ENCODE measurements at places on chromosomes 6 and 20. TPM values are rescaled to one million over a fixed set of nuclear protein-coding genes. Genes with fewer than 3 reads are reported as not detected.
A peak's percentile ranks its signal among the peaks of the same experiment; 100 is the strongest.

- no peak overlapping the region for H3K27ac ChIP-seq
- no peak for DNase-seq
- no peak overlapping the region for H3K4me3 ChIP-seq
- no peaks in the 10 kb centered on the region for H3K27me3 ChIP-seq
- peaks cover 2% of the 10 kb centered on the region for H3K36me3 ChIP-seq
Measured at GRCh38 chr6:169700296-169700695, 1.5 kb downstream of the WDR27 start.

GRCh38 chr20:10542442-10542841 lies 107.3 kb downstream of the SLX4IP start:
- no peaks in the 10 kb centered on the region for H3K27me3 ChIP-seq
- no peak overlapping the region for H3K27ac ChIP-seq
- H3K36me3 ChIP-seq, result no peaks in the 10 kb centered on the region
- no peak for DNase-seq
- no peak overlapping the region for H3K4me3 ChIP-seq

DNA sequence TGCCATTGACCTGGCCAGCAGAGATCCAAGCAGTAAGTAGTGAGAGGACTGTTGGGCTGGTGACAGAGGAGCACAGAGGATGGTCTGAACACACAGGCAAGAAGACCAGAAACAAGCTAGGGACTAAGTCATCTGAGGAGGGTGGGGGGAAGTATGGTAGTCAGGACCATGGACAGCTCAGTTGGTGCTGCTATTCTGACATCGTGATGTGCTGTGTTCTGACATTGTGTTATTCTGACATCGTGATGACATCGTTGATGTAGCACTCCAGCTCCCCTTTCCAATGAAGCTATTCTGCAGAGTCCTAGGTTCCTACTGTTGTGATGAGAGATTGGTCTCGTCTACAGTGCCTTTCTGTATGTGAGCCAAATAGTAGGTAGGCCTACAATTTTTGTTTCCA lies 28.7 kb downstream of the CFAP206 start:
- H3K4me3 ChIP-seq, result no peak overlapping the region
- H3K27ac ChIP-seq, result no peak overlapping the region
- H3K4me1 ChIP-seq, result no peaks in the 10 kb centered on the region
- no peaks in the 10 kb centered on the region for H3K27me3 ChIP-seq
- no peaks in the 10 kb centered on the region for H3K36me3 ChIP-seq

GRCh38 chr6:152605941-152606340 lies 31.2 kb downstream of the SYNE1 start:
- no peaks in the 10 kb centered on the region for H3K36me3 ChIP-seq
- H3K27me3 ChIP-seq, result no peaks in the 10 kb centered on the region
- H3K4me1 ChIP-seq, result no peaks in the 10 kb centered on the region
- H3K4me3 ChIP-seq, result no peak overlapping the region

GRCh38 chr6:125077453-125077852 lies 76.1 kb upstream of the TPD52L1 start:
- no peak overlapping the region for H3K4me3 ChIP-seq
- H3K36me3 ChIP-seq, result peaks cover 11% of the 10 kb centered on the region
- H3K27me3 ChIP-seq, result no peaks in the 10 kb centered on the region

PRICKLE4 gene
- polyA plus RNA-seq, result 0.98 TPM

SCUBE3 gene
- 0.03 TPM for polyA plus RNA-seq

OR2H1 gene
- not detected for polyA plus RNA-seq

DNA sequence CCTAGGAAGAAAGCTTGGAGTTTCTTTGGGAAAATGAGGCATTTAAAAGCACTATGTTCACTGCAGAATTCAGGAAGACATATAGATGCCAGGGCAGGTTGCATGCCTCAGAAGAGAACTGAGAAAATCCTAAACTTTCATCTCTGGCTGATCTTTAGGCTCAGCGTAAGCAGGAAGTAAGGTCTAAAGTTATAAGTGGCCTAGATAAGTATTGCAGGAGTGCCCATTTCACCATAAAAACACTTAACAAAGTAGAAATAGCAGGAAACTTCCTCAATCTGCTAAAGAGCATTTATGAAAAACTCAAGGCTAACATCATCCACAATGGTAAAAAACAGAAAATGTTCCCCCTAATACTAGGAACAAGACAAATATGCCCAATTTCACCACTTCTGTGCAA lies 320.3 kb downstream of the BMP2 start:
- H3K27me3 ChIP-seq, result no peaks in the 10 kb centered on the region
- no peak overlapping the region for H3K4me3 ChIP-seq
- no peaks in the 10 kb centered on the region for H3K36me3 ChIP-seq
- no peak overlapping the region for H3K27ac ChIP-seq
- no peak for DNase-seq
- H3K4me1 ChIP-seq, result no peaks in the 10 kb centered on the region

SLPI gene
- 128 TPM for polyA plus RNA-seq

NMBR gene
- polyA plus RNA-seq, result not detected

GRCh38 chr6:71977884-71978283 lies 91.5 kb downstream of the RIMS1 start:
- H3K36me3 ChIP-seq, result no peaks in the 10 kb centered on the region
- H3K27ac ChIP-seq, result no peak overlapping the region
- H3K27me3 ChIP-seq, result no peaks in the 10 kb centered on the region
- no peaks in the 10 kb centered on the region for H3K4me1 ChIP-seq
- DNase-seq, result no peak

GRCh38 chr20:50744143-50744792 lies 12.9 kb downstream of the PARD6B start:
- no peaks in the 10 kb centered on the region for H3K36me3 ChIP-seq
- peak overlapping the region; percentile 87 for H3K27ac ChIP-seq
- DNase-seq, result no peak

DNA sequence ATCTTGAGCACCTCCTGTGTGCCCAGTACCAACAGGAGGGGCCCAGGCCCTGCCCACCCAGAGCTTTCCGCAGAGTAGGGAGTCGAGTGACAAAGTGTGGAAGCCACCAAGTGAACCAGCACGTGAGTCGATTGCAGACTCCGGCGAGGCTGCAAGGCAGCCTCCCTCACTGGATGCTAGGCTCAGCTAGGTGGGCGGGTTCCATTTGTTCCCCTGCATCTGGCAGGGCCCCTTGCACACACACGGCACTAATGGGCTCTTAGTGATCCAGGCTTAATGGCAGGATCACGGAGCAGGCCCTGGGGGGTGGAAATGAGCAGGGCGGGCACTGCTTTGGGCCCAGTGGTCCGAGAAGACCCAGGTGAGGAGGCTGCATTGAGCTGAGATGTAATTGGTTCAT lies 140.4 kb downstream of the PHACTR3 start:
- H3K36me3 ChIP-seq, result no peaks in the 10 kb centered on the region
- H3K4me1 ChIP-seq, result no peaks in the 10 kb centered on the region
- DNase-seq, result no peak
- H3K4me3 ChIP-seq, result no peak overlapping the region

VGLL2 gene
- polyA plus RNA-seq, result not detected

GRCh38 chr6:118562959-118563358 lies 14.9 kb downstream of the PLN start:
- DNase-seq, result no peak
- no peak overlapping the region for H3K27ac ChIP-seq
- no peaks in the 10 kb centered on the region for H3K27me3 ChIP-seq
- H3K4me3 ChIP-seq, result no peak overlapping the region

DNA sequence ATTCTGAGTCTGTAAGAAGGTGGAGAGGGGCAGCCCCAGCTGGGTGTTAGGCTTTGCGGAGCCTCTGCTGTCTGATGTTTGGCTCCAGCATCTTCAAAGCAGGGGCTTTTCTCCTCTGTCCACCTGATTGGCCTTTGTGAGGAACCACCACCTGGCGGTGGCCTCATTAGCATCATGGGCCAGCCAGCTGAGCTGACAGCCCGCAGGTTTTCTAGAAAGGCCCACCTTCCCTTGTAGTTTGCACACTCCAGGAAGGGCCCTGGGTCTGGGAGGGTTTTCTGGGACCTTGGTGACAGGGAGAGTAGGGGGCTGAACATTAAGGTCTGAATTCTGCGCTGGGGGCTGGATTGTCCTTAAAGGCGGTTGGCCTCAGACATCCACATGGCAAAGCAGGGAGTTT lies 11.6 kb downstream of the IGF2R start:
- H3K36me3 ChIP-seq, result no peaks in the 10 kb centered on the region
- no peak for DNase-seq
- H3K27ac ChIP-seq, result no peak overlapping the region
- no peak overlapping the region for H3K4me3 ChIP-seq
- H3K4me1 ChIP-seq, result peaks cover 8% of the 10 kb centered on the region

COL20A1 gene
- polyA plus RNA-seq, result not detected

DNA sequence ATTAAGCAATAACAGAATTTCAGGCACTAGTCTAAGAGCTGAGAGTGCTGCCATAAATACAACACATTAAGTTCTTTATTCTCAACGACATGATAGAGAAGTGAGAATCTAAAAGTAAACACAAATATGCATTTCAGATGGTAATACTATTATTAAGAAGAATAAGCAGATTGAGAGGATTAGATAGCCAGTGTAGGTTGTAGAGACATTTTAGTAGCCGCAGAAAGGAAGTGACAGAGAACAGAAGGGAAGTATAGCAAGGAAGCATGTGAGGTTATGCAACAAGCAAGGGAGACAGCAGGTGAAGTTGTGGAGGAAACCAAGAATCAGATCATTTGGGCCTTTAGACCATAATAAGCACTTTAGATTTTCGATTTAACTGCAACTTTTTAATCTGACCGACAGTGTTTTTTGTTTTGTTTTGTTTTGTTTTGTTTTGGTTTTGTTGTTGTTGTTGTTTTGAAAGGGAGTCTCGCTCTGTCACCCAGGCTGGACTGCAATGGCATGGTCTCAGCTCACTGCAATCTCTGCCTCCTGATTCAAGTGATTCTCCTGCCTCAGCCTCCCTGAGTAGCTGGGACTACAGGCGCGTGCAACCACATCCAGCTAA lies 737.0 kb upstream of the ADGRB3 start:
- no peak overlapping the region for H3K27ac ChIP-seq
- DNase-seq, result no peak
- H3K4me1 ChIP-seq, result no peaks in the 10 kb centered on the region
- H3K4me3 ChIP-seq, result no peak overlapping the region

DNA sequence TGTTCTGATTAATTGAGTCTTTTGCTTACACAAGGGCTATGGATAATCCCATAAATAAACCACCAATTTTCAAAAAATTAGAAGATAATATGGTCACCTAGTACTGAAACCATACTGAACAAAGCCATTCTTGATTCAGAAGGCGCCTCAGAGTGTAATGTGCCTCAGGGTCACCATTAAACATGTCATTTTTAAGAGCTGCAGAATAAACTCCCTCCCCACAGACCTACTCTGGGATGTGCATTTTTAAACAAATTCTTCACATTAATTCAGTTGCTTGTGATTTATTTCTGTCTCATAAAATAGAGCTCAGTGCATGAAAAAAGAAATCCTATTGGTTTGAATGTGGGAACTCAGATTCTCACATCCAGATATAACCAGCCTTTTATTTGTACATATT lies 202.1 kb upstream of the HEY2 start:
- no peaks in the 10 kb centered on the region for H3K36me3 ChIP-seq
- H3K4me3 ChIP-seq, result no peak overlapping the region
- no peak for DNase-seq
- no peaks in the 10 kb centered on the region for H3K27me3 ChIP-seq
- no peaks in the 10 kb centered on the region for H3K4me1 ChIP-seq
- H3K27ac ChIP-seq, result no peak overlapping the region

GRCh38 chr6:73242001-73242400 lies 16.7 kb upstream of the KHDC1L start:
- no peaks in the 10 kb centered on the region for H3K27me3 ChIP-seq
- no peak overlapping the region for H3K27ac ChIP-seq
- no peak for DNase-seq
- no peaks in the 10 kb centered on the region for H3K4me1 ChIP-seq
- no peak overlapping the region for H3K4me3 ChIP-seq

DNA sequence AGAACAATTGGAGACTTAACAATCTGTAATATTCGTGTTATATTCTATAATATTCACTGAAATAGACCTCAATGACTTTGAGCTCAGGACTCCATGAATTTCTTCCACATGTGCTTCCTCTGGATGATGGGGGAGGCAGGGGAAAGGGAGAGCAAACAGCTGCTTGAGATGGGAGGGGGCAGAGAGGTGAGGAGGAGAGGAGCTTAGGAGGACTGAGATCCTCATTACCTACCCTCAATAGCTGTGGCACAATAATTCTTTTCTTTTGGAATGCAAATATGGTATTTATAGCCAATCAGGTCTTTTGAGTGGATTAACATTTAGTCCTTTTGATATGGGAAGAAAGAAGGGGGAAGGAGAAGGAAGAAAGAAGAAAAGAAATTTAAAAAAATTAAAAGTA lies 64.1 kb upstream of the ZNF217 start:
- no peaks in the 10 kb centered on the region for H3K27me3 ChIP-seq
- peaks cover 12% of the 10 kb centered on the region for H3K4me1 ChIP-seq
- peak overlapping the region; percentile 28 for H3K27ac ChIP-seq
- no peak overlapping the region for H3K4me3 ChIP-seq
- no peaks in the 10 kb centered on the region for H3K36me3 ChIP-seq
- no peak for DNase-seq

DNA sequence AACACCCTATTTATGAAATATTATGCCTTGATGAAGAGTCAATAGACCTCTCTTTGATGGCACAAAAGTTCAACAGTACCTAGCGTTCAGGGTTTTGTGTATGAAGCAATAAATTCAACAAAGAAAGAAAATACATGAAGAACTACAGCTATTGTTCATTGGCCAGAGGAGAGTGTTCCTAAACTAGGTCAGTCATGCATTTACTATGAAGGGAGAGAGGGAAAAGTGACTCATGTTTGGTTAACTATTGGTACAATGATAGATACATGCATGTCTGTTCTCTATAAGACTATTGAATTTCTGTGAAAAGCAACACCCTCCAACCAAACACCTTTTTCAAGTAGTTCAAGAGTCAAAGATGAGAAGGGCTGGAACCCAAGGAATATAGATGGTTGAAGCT lies 50.7 kb downstream of the CLIC5 start:
- no peak overlapping the region for H3K4me3 ChIP-seq
- no peaks in the 10 kb centered on the region for H3K36me3 ChIP-seq
- no peak for DNase-seq
- H3K27me3 ChIP-seq, result no peaks in the 10 kb centered on the region

DNA sequence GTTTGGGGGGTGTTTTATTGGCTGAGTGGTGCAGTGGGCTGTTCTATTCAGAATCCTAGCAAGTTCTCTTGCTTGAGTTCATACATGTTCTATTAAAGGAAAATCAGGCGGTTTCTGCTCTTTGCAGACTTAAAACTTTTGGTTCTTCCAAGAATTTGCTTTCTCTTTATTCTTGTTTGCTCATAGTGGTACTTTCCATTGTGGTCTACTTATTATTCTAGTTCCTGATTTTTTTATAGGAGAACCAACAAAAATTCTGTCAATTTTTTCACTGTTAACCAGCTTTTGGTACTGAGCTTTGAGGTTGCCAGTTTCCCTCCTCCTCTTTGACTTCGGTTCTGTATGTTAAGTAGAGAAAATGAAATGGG lies 6.7 kb downstream of the AFDN start:
- peaks cover 16% of the 10 kb centered on the region for H3K4me1 ChIP-seq
- no peak for DNase-seq
- H3K27me3 ChIP-seq, result no peaks in the 10 kb centered on the region
- no peaks in the 10 kb centered on the region for H3K36me3 ChIP-seq
- peak overlapping the region; percentile 42 for H3K27ac ChIP-seq
- H3K4me3 ChIP-seq, result no peak overlapping the region

CGA gene
- polyA plus RNA-seq, result not detected

- no peak for DNase-seq
- H3K27ac ChIP-seq, result no peak overlapping the region
- no peaks in the 10 kb centered on the region for H3K36me3 ChIP-seq
Measured at GRCh38 chr6:97440590-97441176, 157.7 kb upstream of the MMS22L start.

GRCh38 chr6:21455071-21455470 lies 138.5 kb upstream of the SOX4 start:
- no peaks in the 10 kb centered on the region for H3K27me3 ChIP-seq
- H3K27ac ChIP-seq, result no peak overlapping the region

LY6G6C gene
- not detected for polyA plus RNA-seq

GNAS-AS1 gene
- polyA plus RNA-seq, result not detected

- DNase-seq, result no peak
- H3K4me3 ChIP-seq, result no peak overlapping the region
- no peaks in the 10 kb centered on the region for H3K36me3 ChIP-seq
- H3K27ac ChIP-seq, result no peak overlapping the region
- H3K27me3 ChIP-seq, result no peaks in the 10 kb centered on the region
Measured at GRCh38 chr6:8079126-8079525, 14.9 kb upstream of the BLOC1S5 start.

Measured in liver (tissue), 10 donors.